Stimulated activated CD8-positive, alpha-beta memory T cell treated with anti-CD3 and anti-CD28 coated beads, Interleukin-7, amount 100 ng/mL, for 4 hours (primary cell): ENCODE measurements at places on chromosomes 5 and 9.

- no peak for DNase-seq
These were observed 86.5 kb upstream of the ATP10B start for GRCh38 chr5:160938532-160938931.

DNA sequence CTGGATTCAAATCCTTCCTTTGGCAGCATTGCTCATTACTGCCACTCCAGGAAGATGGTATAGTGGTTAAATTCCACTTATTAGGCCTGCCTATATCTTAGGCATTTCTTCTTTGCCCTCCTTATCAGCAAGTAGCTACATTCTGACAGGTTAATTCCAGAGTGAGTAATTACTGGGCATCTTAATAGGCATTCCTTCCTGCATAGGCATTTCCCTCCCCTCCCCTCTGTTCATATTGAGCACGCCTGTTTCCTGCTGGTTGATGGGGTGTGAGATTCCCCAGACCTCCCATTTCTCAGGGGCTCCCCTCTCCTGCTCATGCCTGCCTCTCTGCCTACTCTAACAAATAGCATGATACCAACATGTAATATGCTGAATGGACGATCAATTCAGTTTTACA, 305.9 kb downstream of the CYLC2 start:
- no peak for DNase-seq

DNA sequence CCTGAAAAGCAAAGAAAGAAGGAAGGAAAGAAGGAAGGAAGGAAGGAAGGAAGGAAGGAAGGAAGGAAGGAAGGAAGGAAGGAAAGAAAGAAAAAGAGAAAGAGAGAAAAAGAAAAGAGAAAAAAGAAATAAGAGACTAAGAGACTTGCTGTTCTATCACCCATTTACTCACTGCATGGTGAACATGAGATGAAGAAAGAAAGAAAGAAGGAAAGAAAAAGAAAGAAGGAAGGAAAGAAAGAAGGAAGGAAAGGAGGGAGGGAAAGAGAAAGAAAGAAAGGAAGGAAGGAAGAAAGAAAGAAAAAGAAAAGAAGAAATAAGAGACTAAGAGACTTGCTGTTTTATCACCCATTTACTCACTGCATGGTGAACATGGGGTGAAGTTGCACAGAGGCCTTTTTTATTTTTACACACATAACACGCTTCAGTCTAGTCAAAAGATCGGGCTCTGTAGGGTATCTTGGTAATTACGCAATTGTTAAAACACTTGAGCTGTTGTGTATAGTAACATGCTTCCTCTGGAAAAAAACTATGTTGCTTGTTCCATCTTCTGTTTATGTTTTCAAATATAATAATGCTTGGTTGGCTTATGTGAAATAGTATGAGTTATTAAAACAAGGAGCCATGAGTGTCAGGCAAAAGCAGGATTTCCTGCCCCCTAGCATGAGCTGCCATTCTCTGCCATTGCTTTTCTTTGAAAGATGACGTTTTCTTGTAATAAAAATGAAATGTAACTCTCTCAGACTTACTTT, 119.3 kb upstream of the ZNF608 start:
- no peak for DNase-seq

- no peak for DNase-seq
These were observed 30.1 kb downstream of the ZNF462 start for GRCh38 chr9:106893088-106893487.

- no peak for DNase-seq
These were observed at the start of gene GABBR2 for GRCh38 chr9:98708933-98709911. TSS of gene GABBR2 (minus strand) at chr9:98708935. CDS start at chr9:98708737, 198 bp downstream.

GRCh38 chr5:38831909-38832308, 13.9 kb upstream of the OSMR start:
- DNase-seq = no peak

- peak; percentile 52 for DNase-seq
These were observed 720 bp downstream of the NOTCH1 start for GRCh38 chr9:136544964-136545691.

- DNase-seq = no peak
These were observed 222.1 kb downstream of the HSPA4 start for GRCh38 chr5:133273661-133274596.

- no peak for DNase-seq
These were observed 47.8 kb downstream of the RETREG1 start for GRCh38 chr5:16568875-16569580.

DNA sequence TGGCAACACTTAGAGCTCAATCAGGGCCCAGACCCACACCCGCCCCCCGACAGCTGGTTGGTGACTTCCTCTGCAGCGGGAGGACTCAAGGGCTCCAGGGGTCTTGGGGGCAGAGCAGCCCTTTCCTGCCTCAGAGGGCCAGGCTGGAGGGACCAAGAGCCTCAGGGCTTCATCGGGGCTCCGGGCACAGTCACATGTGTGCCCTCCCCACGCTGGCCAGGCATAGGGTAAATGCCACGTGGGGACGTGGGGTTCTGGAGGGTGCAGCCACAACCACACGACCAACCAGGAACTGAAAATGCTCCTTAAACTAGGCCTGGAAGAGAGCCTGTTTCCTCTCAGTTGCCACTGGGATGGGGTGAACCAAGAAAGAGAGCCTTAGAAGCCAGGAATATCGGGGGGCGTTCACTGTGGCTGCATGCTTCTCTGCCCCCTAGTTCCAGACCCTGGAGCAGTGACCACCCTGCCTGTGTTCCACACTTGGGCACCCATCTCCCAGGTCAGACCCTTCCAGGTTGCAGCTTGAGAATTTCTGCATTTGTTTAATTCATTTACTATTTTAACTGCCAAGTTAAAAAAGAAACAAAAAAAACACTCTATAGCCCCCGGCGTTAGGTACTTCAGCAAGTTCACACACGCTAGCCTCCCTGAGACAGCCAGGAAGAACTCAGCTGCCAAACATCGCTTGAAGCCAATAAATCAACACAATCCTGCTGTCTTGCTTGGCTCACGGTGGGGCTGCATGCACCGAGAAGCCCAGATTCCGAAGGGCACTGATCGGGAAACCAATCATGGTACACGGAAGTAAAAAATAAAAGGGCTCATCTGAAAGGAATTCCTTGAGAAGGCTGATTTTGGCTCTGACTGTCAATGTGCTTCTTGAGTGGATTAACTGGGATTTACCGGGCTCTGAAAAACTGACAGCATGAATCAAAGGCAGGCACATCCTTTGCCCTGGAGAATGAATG, 56.1 kb upstream of the PHYKPL start:
- DNase-seq = no peak

DNA sequence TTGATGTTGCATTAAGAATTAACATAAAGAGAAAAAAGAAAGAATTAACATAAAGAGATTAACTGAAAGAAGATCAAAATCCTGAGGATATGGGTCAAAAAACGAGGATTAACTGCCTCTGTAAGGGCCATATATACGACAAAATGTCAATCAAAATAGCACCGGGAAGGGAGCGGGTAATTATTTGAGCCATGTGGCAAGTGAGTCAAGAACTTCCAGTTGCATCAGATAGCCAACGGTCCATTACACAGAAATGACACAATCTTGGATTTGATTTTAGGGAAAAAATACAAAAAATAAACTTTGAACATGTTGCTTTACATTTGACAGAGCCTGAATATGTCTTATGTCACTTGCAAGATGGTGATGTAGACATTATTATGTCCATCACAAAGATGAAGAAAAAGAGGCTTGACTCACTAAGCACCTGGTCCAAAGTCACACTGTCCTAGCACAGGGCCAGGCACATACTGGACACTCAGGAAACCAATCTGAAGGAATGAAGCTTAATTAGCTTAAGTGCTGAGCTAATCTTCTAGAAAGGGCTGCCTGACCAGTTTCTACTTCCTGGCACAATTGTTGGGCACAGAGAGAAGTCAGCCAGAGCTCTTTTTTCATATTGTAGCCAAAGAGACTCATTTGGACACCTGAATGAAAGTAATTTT, 273.2 kb upstream of the PAPPA start:
- DNase-seq = no peak

- no peak for DNase-seq
These were observed 19.6 kb upstream of the GABRB2 start for GRCh38 chr5:161566081-161566480.

DNA sequence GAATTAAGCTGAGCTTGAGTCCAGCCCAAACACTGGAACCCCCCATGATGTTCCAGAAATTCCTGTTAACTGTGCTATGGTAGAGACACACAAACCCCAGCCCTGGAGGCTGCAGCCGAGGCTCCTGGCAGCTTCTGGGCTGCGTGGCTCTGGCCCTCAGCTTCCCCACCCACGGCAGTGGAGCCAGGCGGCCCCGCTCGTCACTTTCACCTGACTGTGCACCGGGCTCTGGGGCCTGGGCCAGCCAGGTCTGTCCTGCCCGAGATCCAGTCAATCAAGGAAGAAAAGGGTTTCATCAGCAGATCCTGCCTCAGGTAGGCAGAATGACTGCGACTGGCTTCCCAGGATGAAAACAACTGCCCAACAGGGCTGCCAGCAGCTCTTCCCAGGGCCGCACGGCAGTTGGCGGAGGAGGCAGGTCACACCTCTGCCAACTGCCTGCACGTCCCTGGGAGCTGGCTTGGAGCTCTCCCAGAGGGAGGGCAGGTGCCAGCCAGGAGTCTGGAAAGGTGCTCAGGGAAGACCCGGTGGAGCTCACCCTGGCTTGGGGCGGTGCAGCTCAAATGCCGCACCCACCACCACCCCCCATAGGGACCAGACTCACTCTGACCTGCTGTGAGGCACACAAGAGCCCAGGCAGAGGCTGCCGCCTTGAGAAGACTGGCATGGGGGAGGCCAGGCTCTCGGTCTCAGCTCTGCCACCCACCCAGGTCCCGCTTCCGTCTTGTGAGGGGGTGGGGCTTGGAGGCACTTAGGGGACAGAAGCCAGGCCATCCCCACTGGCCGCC, 20.7 kb downstream of the BRD3 start:
- DNase-seq = no peak

GRCh38 chr9:136079916-136080246, 15.2 kb downstream of the NACC2 start:
- DNase-seq = no peak

DNA sequence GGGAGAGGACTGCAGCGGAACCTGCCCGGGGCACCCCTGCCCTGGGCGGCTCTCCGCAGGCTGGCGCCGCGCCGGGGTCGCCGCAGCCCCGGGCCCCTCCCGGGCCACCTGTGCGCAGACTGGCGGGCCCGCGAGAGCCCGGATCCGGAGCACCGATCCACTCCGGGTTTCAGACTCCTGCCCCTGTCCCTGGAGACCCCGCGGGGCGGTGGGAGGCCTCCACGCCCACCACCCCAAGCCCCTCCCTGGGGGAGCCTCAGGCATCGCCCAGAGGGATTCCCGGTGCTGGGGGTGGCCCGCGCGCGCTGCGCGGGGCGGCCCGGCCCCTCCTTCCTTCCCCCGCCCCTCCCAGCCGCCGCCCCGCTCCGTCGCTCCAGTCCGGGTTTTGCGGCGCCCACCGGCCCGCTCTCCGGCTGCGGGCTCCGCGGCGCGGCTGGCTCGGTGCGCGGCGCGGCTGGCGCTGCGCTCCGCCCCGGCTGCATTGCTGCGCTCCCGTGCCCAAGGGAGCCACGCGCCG, at the start of gene UNC5A:
Gene UNC5A (plus strand): TSS at position 479 of the 517 bp plus-strand sequence. CDS start 192 bp downstream, outside the sequence.
- DNase-seq = peak; percentile 28

GRCh38 chr9:23826120-23826629, at the start of gene ELAVL2:
TSS of gene ELAVL2 (minus strand) at chr9:23826240. CDS start at chr9:23762234, 64,006 bp downstream.
- no peak for DNase-seq

GRCh38 chr5:96642281-96642640, 19.9 kb upstream of the CAST start:
- no peak for DNase-seq

DNA sequence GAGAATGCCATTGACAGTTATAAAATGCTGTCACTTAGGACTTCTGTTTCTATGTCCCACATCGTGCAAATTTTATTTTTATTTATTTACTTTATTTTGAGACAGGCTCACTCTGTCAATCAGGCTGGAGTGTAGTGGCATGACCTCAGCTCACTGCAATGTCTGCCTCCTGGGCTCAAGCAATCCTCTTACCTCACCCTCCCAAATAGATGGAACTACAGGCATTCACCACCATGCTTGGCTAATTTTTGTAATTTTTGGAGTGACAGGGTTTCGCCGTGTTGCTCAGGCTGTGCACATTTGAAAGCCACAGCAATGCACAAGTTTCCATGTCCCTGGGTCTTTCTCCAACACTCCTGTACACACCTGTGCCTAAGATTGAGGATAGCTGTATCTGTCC, 51.8 kb downstream of the ADAMTS16 start:
- DNase-seq = no peak

- DNase-seq = no peak
These were observed 135.1 kb downstream of the PAPPA start for GRCh38 chr9:116288658-116289057.

GRCh38 chr9:8560560-8561525, 761.3 kb upstream of the DMAC1 start:
- no peak for DNase-seq
